ENCODE measurements at places on chromosomes 7 and 10.

- no peak for DNase-seq
Observed at GRCh38 chr10:47042780-47043750, 131.8 kb downstream of the PTPN20 start.

- DNase-seq = no peak
Observed at GRCh38 chr10:42952349-42952748, 124.5 kb upstream of the RET start.

DNA sequence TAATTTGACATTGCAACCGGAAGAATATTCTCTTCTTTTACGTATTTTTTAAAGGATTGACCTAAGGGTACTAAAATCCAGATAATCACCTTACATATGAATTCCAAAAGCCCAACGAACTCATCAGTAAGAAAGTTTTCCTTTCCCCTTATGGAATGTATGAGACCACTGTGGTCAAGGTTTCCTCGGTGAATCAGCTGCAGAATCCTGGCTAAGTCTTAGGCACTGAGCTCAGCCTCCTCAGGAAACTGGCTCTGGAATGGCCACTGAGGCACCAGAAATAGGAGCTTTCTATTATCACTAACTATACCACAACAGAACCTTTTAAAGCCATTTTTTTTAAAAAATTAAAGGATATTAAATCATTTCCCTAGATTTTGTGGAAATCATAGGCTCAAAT, 21.0 kb downstream of the SVIL start:
- no peak for DNase-seq

GRCh38 chr7:33918438-33919143, 13.3 kb downstream of the BMPER start:
- no peak for DNase-seq

- no peak for DNase-seq
Observed at GRCh38 chr7:157009170-157009777, 1.2 kb downstream of the MNX1 start.

- DNase-seq = no peak
Observed at GRCh38 chr7:129468087-129468486, 33.9 kb downstream of the STRIP2 start.

DNA sequence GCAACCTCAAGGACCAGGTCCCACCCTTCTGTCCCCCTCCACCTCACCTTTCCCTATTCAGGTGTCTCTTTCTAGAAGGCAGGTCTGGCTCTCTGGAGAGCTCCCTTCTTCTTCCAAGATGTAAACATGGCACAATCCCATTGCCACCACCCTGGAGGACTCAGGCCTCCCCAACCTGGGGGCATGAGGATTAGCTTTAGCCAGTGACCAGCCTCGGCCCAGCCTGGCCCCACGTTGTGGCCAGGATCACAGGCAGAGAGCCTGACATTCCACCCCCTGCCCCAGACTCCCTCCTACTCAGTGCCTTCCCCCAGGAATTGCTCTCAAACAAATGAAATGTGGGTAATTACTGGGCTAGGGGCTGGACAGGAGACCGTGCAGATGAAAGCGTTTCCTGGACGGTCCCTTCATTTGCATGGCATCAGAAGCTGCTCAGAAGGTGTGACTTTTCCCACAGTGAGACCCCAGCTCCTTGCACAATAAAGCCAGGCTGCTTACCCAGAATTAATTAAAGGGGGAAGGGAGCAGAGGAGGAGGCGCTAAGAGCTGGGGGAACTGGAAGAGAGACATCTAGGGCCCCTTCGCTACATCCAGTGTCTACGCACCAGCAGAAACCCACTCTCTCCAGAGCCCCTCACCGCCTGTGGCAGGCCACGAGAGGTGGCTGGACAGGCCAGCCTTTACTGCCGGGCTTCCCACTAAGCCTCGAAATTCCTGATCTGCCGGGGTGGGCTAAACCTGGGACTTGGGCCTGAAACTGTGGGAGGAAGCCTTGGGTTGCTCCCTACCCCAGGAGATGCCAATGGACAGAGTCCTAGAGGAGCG, 7.7 kb downstream of the FGF8 start:
- DNase-seq = no peak

DNA sequence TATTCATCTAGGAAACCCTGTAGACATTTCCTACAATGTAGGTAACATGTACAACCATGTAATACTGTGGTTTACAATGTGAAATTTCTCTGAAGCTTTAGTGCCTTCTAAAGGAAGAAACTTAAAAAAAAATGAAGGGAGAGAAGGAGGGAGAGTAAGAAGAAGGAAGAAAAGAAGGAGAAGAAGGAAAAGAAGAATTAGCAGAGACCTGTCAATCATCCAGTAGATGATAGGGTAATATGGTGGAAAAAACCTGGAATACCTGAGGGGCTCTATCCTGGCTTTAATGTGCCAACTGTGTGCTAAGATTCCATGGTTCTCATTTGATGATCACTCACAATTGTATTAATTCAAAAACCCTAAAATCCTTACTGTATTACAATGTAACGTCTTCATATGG, 2.6 kb upstream of the LRRN3 start:
- no peak for DNase-seq

GRCh38 chr7:151007469-151007898, 16.7 kb downstream of the NOS3 start:
- DNase-seq = no peak

DNA sequence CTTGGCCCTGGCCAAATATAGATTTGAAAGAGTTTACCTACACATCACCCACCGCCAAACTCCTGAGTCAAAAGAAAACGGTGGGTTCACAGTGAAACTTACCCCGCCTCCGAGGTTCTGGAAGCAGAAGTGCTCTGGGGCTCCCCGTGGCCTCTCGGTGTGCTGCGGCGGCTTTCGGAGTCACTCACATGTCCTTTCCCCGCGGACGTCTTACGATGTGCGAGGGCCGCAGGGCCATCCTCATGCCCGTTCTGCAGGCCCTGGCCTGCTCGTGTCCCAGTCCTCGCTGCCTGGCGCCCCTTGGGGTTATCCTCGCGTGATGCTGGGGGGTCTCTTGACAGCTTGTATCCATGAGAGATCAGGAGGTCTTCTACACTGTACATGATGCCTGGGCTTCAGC, 12.0 kb downstream of the JCAD start:
- no peak for DNase-seq

DNA sequence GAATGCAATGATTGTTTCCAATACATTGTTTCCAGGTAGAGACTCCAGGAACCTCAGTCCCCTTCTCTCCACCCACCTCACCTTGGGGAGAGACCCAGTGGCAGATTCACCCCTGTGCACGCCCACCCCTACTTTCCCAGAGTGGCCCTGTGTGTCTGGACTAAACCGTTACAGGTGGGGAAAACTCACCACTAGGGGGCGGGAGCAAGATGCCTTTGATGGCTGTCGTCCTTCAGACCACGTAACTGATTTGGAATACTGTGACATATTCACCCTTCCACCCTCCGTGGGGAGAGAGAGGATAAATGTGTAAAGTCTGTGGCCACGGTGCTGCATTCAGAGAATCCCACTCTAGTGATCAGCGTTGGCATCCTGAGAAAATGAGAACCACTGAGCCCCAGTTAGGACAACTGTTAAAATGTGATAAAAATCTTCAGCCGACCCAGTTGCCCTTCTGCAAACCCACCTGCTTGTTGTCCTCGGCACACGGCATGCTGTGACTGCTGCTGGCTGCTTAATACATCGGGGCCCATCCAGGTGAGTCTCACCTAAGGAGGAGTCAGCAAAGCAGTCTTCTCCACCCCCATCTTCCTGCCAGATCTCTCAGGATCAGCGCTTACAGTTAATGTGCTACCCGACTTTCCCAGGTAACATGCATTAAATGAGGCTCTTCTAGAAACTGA, 41.5 kb upstream of the NMT2 start:
- peak; percentile 70 for DNase-seq

DNA sequence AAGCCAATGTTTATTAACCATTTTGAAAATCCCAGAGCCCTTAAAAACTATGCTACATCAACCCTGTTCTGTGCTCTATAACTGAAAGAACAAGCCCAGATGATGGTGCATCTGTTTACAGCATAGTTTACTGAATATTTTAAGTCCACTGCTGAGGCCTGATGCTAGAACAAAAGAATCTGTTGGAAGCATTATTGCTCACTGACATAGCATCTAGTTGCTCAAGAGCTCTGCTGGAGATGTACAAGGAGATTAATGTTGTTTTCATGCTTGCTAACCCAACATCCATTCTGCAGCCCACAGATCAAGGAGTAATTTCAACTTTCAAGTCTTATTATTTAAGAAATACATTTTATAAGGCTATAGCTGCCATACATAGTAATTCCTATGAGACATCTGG, 181.3 kb upstream of the FEZF1 start:
- DNase-seq = no peak

DNA sequence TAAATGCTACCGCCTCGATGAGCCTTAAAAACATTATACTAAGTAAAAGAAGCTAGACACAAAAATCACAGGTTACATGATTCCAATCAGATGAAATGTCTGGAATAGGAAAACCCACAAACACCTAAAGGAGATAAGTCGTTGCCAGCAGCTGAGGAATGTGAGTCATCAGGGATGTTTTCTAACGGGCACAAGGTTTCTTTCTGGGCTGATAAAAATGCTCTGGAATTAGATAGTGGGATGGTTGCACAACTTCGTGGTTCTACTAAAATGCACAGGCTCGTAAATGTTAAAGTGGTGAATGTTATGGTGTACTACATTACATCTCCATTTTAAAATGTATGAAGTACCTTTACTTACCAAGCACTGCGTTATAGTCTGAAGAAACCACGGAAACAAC, 9.7 kb downstream of the ABLIM1 start:
- DNase-seq = no peak

- no peak for DNase-seq
Observed at GRCh38 chr10:51031950-51032349, 42.3 kb upstream of the PRKG1 start.

DNA sequence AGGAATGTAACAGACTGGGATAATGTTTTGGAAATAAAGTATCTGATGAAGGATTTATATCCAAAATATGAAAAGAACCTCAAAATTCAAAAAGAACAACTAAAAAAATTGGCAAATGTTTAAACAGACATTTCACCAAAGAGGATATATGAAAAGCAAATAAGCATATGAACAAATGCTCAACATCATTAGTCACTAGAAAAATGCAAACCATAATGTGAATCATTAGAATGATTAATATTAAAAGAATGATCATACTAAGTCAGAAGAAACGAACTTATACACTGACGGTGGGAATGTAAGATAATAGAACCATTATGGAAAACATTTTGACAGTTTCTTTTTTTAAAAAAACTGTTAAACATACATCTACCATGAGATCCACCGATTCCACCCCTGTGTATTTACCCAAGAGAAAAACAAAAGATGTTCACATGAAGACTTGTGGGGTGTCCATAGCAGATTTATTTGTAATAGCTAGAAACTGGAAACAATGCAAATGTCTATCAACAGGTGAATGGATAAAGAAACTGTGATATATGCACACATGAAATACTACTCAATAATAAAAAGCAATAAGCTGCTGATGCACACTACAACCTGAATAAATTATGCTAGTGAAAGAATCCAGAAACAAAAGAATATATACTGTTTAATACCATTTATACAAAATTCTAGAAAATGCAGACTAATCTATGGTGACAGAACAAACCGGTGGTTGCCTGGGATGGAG, 35.7 kb downstream of the PRKG1 start:
- DNase-seq = no peak

DNA sequence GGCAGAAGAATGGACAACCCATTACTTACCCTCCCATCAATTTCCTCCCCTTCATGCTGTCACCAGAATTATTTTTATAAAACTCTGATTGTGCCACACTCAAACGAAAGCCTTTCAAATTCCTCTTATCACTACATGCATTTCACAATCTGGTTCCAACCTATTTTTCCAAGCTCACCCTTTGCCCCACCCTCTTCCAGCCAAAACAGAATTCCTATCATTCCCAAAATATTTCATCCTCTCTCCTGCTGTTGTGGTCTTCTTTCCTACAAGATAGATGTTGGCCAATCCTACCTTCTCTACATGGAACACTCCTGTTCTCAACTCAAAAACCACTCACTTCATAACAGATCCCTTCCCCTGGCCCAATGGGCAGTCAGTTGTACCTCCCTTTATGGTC, 111.5 kb downstream of the ELAPOR2 start:
- DNase-seq = no peak

DNA sequence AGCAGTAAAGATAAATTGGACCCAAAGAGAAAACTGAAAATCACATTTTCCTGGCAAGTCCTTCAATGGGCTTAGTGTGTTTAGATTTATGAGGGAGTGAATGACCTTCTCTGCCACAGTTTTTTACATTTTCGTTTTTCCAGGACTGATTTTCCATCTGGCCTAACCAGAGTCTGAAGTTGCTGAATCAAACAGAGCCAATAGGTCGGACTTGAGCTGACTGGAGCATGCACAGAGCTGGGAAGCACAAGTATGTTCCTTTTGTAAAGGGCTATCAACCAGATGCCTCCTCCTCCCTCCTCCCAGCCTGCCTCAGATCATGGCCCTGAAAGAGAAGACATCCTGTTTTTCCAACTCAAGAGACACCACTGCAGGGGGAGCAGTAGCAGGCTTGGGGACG, 126.0 kb upstream of the ANKRD1 start:
- no peak for DNase-seq

- DNase-seq = no peak
Observed at GRCh38 chr7:69635555-69636185, 37.4 kb downstream of the AUTS2 start.

DNA sequence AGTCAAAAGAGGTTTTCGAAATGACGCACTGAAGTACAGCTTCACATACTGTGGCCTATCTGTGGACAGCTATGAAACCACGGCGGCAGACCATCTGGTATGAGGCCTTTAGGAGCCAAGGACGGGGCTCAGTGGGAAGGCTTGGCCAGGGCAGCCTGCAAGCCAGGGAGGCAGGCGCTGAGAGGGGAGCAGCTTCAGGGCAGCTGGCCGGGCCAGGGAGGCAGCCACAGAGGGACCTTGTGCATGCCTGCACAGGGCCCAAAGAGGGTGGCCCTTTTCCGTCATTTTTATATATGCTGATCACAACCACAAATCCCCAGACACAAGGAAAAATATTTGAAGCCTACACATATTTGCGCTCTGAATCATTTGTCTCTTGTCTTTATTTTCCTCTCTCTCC, 13.5 kb downstream of the CALD1 start:
- DNase-seq = no peak
